Brain pericyte (primary cell): ENCODE measurements at places on chromosomes 11 and 22.

DNA sequence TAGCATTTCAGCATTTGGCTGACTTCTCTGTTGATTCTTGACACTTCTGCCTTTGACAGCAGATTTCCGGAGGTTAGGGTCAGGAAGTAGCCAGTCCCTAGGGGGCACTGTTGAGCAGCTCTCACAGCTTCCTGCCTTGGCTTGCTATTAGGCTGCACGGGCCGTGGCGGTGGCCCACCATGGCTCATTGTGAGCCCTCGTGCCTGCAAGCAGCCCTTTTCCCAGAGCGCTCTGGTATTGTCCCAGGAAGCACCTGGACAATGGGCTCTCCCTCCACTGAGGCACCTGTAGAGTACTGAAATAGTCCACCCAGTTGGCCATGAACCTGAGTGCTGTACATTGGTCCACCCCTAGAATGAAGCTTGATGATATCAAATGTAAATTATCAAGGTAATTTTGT, 100.2 kb upstream of the GAL start:
- DNase-seq = no peak

DNA sequence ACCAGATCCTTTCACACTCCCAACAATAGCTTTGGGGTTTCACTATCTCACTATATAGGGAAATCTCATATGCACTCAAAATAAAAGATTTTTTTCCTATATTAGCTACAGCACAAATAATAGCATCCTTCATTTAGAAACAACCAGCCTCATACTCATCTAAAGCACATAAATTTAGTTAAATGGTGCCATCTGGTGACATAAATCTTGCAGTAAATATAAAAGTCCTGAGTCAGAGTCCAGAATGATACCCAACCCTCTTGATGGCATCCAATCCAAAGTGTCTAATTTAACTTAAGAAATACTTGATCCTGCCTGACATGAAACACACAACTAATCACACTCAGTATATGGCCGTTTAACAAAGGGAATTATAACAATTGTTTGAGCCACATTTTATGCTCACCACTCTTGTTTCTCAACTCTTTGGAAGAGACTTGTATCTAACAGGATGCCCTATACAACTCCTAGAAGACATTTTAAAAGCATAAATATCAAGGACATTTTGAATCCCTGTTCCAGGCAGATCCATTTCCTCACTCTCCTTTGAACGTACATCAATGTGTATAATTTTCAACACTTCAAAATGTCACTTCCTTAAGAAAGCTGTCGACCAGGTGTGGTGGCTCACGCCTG, 36.2 kb downstream of the DLG2 start:
- DNase-seq = no peak

DNA sequence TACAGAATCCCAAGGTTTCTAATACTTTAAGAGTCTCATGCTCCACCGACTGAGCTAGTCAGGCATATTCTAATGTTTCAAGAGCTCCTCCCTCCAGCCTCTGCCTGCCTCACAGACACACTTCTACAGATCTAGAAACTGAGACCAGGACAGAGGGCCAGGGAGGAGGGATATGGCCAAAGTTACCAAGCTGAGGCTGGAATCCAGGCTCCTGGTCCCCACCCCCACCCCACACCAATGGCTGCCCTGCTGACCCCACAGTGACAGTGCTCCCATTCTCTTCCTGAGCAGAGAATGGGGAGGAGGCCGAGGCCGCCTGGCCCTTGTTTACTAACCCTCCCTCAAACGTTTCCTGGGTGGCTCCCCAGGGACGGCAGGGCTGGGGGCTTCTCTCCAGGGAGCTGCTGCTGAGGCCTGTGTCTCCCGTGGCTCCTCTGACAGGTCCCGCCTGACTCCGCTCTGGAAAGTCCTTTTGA, 2.2 kb downstream of the PLEKHB1 start:
- DNase-seq = no peak

- no peak for DNase-seq
Measured at GRCh38 chr22:50505776-50506610, 1.5 kb downstream of the LMF2 start.

DNA sequence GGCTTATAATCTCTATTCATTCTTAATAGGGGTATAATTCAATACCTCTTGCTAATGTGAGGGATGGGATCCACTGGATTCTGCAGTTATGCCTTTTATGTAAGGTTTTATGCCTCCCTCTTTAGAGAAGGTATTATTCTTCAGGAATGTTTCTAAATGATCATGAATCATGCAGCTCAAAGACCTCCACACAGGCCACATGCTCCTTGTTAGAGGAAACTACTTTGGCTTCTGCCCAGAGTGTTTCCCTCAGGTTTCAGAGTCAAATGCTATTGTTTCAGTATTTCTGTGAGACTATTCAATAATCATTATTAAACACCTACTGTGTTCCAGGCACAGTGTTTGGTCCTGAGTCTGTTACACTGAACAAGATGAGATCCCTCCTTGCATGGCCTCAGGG, 115.9 kb downstream of the RAB38 start:
- DNase-seq = no peak

DNA sequence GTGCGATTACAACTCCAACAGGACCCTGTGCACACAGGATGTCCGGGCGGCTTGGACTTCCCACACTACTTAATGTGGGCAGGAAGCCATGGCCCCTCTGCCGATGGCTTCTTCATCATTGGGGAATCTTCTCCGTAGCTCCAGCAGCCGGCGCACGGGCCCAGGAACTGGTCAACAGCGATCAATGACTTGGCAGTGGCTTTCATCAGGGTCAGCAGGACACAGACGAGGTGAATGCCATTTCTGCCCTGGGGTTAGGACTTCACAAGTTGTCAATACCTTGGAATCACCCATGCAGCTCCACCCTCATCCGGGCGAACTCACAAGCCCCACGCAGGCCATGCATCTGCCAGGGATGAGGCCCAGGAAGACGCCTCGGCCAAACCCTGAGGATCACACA, 645.7 kb downstream of the BRD1 start:
- no peak for DNase-seq

DNA sequence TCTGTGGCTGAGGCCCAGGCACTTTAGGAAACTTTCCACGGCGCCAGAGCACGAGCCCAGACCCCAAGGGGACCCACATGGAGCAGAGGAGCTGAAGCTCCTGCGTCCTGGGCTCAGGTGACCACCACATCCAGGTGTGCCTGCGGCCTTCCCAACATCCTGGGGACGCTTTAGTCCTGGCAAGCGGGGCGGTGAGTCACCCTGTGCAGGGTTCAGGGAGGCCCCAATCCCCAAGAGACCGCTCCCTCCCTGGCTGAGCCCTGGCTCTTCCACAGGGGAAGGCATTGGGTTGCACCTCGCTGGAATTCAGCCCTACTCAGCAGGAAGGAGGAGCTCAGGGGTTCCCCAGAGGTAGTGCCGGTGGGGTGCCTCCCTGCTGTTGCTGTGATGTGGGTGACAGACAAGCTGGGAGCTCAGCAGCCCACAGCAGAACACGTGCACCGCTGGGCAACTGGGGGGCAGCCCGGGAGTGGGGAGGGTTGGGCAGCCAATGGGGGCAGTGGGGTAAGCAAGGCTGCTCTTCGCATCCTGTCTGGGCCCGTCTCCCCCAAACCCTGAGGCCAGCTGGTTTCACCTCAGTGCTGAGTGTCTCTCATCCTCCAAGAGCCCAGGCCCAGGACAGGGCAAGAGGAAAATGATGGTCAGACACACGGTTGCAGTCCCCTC, 802.8 kb downstream of the BRD1 start:
- no peak for DNase-seq

DNA sequence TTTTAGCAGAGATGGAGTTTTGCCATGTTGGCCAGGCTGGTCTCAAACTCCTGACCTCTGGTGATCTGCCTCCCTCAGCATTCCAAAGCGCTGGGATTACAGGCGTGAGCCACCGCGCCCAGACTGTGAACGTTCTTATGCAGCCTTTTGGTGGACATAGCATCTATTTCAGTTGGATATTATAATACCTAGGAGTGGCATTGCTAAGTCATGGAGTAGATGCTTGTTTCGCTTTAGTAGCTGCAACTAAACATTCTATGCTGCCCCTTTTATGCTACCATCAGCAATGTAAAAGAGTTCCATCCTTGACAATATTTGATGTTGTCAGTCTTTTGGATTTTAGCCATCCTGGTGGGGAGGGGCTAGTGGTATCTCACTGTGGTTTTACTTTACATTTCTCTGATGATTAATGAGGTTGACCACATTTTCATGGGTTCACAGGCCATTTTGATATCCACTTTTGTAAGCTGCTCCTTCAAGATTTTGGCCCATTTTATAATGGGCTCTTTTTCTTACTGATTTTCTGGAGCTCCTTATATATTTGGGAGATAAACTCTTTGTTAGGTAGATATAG, 16.5 kb upstream of the APOBEC3A start:
- no peak for DNase-seq

DNA sequence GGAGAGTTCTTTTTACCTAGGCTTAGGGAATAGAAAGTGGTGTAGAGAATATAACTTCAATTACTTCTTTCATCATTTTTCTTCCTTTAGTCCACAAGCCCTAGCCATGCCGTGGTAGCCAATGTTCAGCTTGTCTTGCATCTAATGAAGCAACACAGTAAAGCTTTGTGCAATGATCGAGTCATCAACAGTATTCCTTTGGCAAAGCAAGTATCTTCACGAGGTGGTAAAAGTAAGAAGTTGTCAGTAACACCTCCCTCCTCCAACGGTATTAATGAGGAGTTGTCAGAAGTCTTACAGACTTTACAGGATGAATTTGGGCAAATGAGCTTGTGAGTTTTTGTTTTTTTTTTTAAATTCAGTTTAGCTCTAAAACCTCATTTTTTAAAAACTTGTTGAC, 37.4 kb downstream of the CEP57 start:
- DNase-seq = no peak

GRCh38 chr22:39900306-39901227, at the start of gene GRAP2:
Gene GRAP2, plus strand, starts transcription at chr22:39901084. Its CDS starts 46,023 bp downstream, at chr22:39947107.
- DNase-seq = no peak

DNA sequence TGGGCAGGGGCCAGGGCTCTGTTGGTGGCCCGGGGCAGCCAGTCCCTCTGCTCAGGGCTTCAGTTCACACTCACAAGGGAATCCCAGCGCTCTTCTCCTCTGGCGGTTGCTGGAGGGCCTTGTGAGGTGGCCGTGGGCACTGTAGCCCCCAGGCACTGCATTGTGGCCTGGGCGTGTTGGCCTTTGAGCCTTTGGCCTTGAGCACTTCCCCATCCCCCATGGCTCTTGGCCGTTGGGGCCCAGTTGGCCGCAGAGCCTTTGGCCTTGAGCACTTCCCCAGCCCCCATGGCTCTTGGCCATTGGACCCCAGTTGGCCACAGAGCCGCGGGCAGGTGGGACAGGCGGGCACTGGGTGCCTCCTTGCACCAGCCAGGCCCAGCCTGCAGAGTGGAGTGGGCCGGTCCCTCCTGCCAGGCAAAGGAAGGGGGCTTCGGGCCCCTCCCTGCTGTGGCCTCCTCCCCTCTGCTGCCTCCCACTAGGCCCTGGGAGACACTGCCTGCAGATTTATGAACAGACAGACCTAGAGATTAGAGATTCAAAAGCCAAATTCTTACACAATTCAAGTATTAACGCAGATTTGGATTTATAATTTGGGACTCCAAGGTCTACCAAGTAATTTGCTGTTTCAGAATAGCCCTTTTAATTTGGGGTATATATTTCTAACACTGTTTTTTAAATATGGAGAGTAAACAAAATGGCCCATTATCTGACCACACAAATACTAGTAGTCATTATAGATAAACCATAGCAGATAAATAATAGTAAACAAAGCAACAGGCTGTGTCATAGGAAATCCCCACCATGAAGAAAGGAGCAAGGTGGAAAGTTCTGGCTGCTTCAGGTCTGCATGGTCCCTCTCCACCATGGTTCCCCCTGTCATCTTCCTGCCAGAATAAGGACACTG, 18.2 kb upstream of the TXNRD2 start:
- no peak for DNase-seq

GRCh38 chr11:127226949-127227348, 226.4 kb upstream of the KIRREL3 start:
- no peak for DNase-seq

DNA sequence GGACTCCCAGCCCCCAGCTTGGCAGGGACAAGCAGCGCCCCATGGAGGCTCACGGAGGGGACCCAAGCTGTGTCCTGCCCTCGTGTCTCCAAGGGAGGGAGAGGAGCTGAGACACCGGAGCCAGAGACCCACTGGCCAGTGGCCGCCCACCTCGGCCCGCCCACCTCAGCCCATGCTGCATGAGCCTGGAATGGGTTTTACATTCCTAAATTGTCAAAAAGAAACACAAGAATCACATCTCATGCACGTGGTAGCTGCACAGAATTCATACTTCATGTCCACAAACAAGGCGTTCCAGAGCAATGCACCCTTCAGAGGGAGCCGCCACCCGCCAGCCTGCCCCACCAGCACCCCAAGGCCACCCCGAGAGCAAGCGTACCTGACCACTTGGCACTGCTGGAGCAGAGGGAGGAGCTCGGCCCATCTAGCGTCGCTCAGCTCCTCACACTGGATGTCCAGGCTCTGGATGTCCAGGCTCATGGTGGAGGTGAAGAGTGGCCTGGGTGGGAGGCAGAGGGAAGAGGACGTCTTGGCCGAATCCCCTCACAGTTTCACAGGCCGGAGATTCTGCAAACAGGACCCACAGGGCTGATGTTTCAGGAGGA, 5.3 kb downstream of the RNH1 start:
- DNase-seq = no peak

DNA sequence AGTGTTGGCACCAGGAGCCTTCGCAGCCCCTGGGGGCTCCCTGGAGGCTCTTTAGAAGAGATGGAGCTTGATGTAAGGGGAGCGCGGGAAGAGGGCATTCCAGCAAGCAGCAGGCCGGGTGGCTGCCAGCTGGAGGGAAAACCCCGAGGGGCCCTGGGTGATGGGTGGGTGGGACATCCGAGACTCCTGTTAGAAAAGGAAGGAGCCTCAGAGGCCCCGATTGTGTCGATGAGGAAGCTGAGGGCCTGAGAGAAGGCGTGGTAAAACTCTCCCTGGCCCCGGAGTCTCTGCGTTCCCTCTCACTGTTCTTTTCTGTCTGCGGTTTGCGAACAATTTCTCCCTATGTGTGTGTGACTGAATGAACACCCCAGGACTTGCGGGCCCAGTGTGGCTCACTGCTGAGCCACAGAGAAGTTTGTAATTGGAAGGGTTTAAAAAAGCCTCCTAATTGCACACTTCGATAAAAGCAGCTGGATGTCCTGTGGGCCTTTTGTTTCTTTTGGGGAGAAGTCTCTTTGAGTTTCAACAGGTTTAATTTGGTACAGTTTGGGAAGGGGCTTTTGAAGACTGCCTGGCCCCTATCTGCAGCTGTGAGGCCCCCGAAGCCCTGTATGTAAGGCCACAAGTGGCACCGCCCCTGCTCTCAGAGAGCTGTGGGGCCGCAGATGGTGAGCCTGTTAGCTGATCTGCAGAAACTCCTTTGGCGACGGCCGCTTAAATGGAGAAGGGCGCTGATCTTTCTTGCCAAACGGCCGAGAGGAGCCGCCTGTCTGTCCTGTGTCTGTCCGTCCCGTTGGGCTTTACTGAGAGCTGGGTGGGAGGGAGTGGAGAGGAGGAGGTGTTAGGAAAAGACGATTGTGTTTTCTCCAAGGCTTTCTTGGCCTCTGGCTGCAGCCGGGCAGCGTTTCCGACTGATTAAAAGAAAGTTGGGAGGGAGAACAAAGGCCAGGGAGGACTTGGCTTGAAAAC, 2.0 kb downstream of the FBLN1 start:
- no peak for DNase-seq

DNA sequence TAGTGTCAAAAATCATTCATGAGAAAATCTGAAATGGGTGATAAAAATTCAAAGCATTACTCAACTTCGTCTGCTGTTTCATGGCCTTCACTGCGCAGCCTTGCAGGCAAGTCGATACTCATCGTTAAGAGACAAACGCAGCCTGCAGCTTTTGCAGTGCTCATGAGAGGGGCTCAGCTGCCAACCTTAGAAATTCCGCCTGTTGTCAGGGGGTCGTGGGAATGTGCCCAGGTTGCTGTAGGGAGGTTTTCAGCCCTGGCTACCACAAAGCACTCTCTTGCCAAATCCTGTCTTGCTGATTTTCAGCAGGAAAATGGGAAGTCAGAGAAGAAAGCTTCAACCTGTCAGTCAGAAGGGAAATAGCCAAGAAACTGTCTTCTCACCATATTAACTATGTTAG, 25.4 kb upstream of the GRAMD1B start:
- no peak for DNase-seq
